ENCODE measurements at places on chromosomes 2 and 18.
A peak's percentile ranks its signal among the peaks of the same experiment; 100 is the strongest.

DNA sequence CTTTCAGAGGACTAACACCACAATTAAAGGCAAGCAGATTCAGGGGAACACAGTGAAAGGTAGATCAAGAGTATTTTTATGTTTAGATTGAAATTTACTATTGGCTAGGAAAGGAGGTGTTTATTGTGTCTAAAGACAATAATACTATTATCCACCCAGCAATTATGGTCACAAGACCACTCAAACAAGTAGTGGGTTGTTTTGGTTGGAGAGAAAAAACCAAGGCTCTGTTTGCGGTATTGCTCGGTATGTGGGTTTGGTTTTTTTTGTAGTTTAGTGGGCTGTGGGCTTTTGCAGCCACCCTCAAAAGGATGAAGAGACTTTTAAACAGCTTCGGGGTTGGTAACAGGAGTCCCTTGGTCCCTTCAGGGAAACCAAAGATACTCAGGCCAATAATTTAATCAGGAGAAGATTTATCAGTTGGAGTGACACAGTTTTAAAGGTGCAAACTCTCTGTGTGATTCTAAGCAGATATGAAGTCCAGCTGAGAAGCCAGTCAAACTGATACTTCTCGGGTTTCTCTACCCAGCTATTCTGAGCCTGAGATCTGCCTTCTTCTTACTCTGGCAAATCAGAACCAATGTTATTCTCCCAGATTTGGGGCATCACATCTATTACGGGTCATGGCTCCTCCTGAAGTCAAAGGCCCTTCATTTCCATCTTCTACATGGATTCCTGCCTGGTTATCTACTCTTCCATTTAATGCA, 55.3 kb downstream of the DCC start:
- DNase-seq, result no peak

GRCh38 chr2:38959938-38960608, 70.4 kb downstream of the ARHGEF33 start:
- DNase-seq, result peak; percentile 77

- DNase-seq, result no peak
Measured at GRCh38 chr2:96501886-96502810, 3.0 kb downstream of the NEURL3 start.

DNA sequence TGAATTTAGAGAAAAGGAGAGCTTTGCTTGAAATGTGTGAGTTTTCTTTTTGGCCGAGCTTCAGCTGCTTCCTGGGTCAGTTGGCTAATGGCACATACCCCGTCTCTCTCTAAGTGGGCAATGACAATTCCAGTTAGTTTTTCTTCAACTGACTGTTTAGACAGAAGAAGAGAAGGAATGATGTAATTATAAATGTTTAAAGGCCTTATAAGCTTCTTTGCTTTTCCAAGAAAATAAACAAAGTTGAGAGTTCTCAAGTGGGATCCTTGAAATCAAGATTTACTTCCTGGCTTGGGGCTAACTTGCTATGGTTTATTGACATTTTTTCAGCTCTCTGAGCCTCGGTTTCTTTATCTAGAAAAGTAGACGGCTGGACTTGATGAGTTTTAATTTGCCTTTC, 794.9 kb upstream of the ACVR2A start:
- no peak for DNase-seq

GRCh38 chr2:88845772-88846661, 154.5 kb downstream of the RPIA start:
- peak; percentile 80 for DNase-seq

DNA sequence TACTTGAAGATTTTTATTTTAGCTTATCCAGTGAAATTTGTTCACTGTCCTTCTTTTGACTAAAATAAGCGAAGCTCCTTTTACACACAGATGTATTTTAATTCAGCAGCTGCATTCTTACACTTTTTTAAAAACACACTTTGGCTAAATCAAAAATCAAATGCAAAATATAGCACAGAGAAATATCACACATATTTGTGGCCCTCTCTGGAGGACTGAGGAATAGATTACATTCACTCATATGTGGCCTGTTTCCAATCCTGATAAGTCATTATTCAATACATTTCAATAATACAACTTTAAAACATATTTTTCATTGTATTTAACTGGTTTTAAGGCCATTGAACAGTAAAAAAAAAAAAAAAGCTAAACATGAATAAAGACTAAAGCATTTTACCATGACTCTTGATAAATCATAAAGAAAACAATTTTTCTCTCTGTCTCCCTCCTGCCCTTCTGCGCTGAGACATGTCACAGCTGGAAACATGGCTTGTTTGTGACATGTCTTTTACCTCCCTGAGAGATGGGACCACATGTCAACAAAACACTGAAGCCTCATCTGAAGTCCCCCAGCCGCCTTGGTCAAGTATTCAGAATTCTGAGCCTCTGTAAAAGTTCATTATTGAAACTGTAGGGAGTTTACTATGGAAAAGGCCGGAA, 221.0 kb downstream of the ZNF407 start:
- DNase-seq, result no peak

GRCh38 chr18:28124131-28125029, 52.5 kb downstream of the CDH2 start:
- DNase-seq, result no peak

GRCh38 chr2:165720511-165720910, 73.5 kb downstream of the GALNT3 start:
- no peak for DNase-seq

DNA sequence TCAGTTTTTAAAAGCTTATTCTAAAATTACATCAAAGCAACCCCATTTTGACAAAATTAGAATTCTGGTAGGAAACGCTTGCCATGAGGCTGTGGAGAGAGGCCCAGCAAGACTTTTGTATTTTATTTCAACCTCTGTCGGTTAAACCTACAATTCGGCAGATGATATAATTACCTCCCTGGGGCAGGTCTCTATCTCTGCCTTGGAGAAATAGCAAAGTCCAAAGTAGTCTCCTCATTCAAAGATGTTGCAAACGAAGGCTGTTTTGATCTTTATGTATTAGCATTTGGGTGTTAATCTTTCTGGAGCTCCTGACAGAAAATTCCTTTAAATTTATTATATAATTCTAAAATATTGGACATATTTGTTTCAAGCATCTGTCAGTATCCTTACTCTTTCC, 35.6 kb downstream of the GALM start:
- DNase-seq, result no peak

DNA sequence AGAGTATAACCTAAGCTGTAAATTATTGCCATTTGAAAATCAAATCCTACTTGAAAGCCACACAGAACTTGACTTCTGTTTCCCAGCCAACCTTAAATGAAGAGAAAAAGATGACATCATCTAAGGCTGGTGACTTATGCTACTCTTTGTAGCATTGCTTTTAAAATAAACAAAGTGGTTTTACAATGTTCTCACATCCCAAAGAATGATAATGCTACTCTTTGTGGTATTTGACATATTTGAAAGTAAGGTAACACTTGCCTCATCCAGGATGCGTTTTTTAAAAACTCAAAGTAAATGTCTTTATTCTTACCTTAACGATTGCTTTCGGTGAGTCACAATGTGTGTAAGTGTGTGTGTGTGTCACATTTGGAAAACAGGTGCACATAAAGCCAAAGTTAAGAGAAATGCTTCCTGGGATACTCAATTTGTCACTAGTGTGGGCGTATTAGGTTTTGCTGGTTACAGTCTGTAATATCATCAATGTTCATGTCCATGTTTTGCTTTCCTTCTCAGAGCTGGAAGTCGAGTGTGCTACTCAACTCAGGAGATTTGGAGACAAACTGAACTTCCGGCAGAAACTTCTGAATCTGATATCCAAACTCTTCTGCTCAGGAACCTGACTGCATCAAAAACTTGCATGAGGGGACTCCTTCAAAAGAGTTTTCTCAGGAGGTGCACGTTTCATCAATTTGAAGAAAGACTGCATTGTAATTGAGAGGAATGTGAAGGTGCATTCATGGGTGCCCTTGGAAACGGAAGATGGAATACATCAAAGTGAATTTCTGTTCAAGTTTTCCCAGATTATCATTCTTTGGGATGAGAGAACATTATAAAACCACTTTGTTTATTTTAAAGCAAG, 2.6 kb downstream of the PMAIP1 start:
- no peak for DNase-seq

DNA sequence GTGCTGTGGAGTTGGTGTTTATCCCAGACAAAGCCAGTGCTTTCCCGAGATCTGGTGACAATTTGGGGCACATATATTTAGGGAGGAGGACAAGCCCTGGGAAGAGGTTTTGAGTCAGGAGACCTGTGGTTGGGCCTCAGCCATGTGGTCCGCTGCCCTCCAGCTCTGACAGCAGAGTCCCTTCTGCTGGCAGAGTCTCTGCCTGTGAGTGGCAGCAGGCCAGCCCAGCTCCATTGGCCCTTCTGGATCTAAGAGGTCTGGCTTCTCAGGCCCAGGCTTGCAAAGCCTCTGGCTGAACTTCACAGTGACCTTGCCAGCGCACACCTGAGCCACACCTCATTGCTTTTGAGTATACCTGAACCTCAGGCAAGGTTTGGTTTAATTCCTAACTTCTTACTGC, 115.3 kb downstream of the BCL2L11 start:
- no peak for DNase-seq

GRCh38 chr18:8507361-8507760, 101.9 kb upstream of the RAB12 start:
- no peak for DNase-seq

- DNase-seq, result no peak
Measured at GRCh38 chr2:225468131-225468530, 68.6 kb downstream of the NYAP2 start.

DNA sequence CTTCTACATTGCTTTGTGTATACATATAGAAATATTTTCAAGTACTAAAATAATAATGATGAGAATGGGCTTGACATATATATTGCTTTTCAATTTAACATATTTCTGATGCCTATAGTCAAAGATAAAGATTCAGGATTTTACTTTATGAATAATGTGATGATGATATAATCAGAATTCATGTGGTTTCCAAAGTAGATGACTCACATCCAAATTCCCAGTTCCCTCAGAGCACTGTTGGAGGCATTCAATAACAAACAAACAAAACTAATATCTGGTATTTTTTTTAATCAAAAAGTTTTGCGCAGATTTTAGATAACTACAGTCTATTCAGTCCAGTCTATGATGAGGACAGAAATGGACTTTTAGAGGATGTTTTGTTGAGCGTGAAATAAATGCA, 2094.5 kb upstream of the CELF4 start:
- DNase-seq, result no peak

GRCh38 chr2:64481665-64482064, 27.7 kb downstream of the LGALSL start:
- no peak for DNase-seq

- peak; percentile 64 for DNase-seq
Measured at GRCh38 chr2:39119732-39120520, 925 bp downstream of the SOS1 start.

DNA sequence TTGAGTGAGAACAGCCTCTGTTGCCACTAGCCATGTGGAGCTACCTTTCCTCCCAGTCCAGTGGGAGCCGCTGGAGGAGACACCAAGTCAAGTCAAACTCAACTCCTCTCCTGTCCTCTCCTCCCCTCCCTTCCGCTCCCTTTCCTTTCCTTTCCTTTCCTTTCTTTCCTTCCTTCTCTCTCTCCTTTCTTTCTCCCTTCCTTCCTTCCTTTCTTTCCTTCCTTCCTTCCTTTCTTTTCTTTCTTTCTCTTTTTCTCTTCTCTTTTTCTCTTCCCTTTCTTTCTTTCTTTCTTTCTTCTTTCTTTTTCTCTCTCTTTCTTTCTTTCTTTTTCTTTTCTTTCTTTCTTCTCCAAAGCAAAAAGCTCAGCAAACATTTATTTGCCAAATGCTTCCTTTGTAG, 44.5 kb downstream of the THNSL2 start:
- DNase-seq, result no peak

DNA sequence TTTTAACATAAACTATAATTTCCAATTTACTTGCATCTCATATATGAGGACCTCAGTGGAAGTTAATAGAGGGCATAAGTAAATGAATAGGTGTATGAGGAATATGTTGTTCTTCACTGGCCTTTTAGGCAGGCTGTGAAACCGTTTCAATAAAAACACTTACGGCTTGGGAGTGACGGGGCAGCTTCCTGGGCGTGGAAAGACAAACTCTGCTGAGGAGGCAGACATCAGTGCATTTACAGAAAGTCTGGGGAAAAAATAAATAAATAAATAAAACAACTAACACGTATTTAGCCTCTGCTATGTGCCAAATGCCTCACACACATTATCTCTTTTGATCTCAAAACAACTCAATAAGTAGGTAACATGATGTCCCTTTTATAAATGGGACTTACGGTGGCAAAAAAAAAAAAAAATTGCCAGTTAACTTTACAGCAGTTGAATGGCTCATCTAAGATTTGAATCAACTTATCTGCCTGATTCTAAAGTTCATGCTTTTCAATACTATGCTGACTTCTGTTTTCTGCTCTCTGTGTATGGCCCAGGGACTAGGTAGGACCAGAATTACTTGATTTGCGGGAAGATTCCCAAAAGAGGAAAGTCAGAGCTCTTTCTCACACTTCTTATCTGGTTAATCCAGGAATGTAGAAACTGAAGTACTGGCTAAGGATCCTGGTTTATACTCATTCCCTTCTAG, 77.5 kb upstream of the LRATD1 start:
- no peak for DNase-seq

- no peak for DNase-seq
Measured at GRCh38 chr2:224272237-224272910, 129.5 kb downstream of the FAM124B start.

GRCh38 chr2:41906338-41906725, 141.5 kb upstream of the PKDCC start:
- DNase-seq, result no peak

DNA sequence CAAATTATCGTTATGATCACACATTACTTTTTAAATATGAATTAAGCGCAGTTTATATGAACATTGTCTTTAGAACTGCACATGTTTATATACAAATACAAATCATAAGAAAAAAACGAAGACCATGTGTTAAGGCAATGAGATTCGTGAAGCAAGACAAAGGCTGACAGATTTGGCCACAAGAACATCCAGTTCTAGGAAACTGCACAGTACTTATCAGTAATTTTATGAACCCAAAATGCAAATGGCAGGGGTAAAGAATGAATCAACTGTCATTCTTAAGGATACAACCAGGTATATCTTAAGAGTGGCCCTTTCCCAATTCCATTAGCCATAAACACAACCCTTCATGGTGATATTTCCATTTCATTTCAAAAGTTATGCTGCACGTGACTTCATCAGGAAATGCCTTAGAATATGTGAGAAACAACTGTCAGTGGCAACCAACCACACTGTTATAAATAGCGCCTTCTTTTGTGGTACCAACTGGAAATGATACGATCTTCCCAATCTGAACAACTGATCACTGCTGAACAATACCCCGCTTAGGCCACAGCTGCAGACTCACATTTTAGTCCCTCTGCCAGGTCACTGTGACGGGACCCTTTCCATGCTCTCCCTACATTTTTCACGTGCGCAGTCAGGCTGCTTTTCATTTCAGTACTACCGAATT, 144.9 kb downstream of the L3MBTL4 start:
- no peak for DNase-seq

GRCh38 chr2:231926180-231926741, at the start of gene NPPC:
Gene NPPC, minus strand, starts transcription at chr2:231926396. Its CDS starts 147 bp downstream, at chr2:231926249.
- peak; percentile 39 for DNase-seq

- no peak for DNase-seq
Measured at GRCh38 chr18:5556310-5556974, 12.6 kb upstream of the EPB41L3 start.
